ENCODE measurements at places on chromosomes 11 and 22.

DNA sequence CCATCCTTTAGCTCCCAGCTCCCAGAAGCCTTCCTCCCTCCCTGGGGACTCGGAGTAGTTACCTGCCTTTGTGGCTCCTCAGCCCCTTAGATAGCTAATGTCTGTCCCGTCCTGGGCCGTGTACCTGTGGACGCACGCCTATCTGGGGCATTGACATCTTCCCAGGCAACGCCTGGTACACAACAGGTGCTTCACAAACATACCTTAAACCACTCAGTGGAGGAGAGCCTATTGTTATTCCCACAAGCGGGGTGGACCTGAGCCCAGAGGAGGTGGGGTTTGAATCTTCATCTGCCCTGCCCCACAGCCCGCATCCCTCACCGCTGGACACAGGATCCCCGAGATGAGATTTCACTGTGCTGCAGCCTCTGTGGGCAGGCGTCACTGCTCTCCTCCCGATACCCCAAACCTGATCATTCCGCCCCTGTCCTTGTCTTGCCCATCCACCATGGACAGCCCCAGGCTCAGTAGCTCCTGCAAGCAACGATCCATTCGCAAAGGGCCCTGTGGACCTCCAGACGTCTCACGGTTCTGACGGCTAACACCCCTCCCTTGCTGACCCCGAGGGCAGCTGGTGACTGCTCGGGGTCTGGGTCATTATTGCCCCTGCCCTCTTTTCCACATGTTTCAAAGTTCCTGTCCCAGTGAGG lies 73.8 kb upstream of the SHISAL1 start:
- DNase-seq = no peak

GRCh38 chr11:56817661-56818060 lies 69.2 kb upstream of the OR9G4 start:
- no peak for DNase-seq

GRCh38 chr11:3815845-3816244 lies 7.5 kb downstream of the PGAP2 start:
- no peak for DNase-seq

- no peak for DNase-seq
Observed at GRCh38 chr11:77403211-77403610, 70.7 kb downstream of the PAK1 start.

DNA sequence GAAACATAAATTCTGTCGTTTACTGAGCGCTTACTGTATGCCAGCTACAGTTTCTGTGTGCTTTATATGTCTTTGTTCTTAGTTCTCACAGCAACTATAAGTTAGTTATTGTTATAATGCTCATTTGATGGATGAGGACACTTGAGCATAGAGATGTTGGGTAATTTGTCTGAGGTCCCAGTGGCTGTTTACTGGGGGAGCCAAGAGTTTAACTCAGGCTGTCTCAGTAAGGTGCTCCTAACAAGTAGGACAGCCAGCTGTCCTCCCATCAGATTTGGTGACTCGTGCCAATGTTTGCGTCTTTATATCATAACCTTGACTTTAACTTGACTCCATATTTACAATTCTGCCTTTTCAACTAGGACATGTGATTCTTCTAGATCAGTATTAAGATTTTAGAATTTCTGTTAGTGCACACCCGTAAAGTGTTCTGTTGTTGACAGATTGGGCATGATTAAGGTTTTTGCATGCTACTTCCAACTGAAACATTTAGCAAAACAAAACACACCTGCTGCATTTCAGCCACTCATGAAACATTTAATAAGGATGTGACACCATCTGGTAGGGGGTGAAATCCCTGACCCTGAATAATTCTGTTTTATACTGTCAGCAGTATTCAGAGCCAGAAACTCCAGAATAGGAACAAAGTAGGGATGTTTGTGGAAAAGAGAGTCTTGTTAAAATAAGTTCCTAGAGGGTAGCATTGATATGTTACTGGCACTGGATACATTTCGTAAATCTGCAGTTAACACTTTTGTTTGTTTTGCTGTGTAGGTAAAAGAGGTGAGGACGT lies 1.9 kb downstream of the REXO2 start:
- DNase-seq = no peak

DNA sequence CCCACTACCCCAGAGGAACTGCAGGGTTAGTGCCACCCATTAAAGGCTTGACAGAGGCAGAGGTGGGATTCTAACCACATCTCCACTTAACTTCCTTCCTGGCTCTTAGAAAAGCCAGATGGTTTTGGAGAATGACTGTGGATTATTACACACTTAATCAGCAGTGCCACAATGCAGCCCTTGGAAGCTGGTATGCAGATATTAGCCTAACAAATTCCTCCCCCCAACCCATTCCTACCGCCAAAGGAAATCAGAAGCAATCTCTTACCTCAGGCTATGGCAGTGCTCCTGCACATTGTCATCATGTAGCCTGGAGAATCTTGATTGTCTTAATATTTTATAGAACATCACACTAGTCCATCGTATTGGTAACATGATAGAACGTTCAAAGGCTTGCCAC lies 23.2 kb upstream of the NRGN start:
- DNase-seq = no peak

GRCh38 chr22:22210375-22210774 lies 34.2 kb upstream of the VPREB1 start:
- no peak for DNase-seq

Data from mesenteric fat pad (tissue), 1 donor.